ENCODE measurements at places on chromosomes 2 and 18.

DNA sequence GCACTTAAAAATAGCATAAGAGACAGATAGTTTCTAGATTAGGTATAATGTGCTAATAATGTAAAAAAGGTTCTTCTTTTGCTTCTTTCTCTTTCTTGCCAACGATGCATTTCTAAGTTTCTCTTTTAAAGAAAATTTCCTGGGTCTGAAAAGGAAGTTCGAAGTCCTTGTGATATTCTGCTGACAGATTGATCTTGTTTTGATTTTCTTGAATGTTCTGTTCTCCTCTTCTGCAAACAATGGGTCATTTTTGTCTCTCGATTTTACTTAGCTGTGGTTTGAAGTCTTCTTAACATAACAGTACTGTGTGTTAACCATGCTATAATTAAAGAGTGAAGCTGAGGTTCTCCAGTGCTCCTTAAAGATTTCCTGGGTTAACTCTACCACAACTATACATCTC lies 61.1 kb upstream of the ACYP2 start:
- DNase-seq = no peak

DNA sequence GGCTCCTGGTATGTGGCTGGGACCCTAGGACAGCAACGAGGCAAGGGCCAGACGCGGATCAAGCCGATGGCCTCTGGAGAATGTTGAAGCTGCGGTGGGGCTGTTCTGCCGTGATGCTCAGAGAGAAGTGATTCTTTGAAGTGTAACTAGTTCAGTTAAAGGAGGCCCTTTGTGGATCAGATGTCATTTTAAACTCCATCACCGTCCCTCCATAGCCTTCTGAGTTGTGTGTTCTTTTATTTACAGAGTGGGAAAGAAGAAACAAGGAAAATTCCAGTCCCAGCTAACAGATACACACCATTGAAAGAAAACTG lies 403 bp downstream of the PNO1 start:
- no peak for DNase-seq

GRCh38 chr18:9828506-9829396 lies 57.0 kb upstream of the TXNDC2 start:
- no peak for DNase-seq

- no peak for DNase-seq
Measured at GRCh38 chr2:70509565-70509964, 44.1 kb downstream of the TGFA start.

- peak; percentile 39 for DNase-seq
Measured at GRCh38 chr2:241739651-241740050, 5.2 kb downstream of the D2HGDH start.

GRCh38 chr18:1273469-1273868 lies 368.8 kb downstream of the ADCYAP1 start:
- no peak for DNase-seq

DNA sequence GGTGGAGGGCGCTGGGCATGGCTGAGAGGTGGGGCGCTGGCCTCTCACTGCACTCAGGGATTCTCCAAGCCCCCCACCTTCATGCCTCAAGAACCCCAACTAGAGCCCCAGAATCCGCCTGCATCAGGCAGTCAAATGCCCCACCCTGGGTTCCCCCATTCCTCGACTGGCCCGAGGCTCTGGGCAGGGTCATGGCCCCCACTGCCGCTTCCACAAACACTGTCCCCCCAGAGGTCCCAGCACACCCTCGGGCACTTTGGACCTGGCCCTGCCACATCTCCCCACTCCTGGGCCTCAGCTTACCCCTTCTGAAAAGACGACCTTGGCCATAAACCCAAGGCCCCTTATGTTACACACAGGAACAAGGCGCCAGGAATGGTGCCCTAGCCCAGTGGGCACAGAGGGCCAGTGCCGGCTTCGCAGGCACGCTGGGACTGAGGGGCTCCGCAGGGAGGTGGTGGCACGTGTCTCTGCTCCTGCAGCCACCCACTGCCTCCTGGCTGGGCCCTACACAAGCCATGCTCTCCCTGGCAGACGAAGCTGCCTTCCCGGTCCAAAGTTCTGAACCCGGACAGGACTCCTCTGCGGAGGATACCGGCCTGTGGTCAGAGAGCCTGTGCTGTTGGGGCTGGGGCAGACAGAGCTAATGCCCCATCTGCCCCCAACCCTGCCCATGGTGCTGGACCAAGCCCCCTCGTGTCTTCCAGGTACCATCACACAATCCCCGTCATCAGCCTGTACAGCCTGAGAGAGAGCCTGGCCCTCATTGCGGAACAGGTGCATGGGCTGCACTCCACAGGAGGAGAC lies 6.8 kb downstream of the AGXT start:
- no peak for DNase-seq

GRCh38 chr2:16127276-16127940 lies 187.1 kb downstream of the MYCN start:
- no peak for DNase-seq

DNA sequence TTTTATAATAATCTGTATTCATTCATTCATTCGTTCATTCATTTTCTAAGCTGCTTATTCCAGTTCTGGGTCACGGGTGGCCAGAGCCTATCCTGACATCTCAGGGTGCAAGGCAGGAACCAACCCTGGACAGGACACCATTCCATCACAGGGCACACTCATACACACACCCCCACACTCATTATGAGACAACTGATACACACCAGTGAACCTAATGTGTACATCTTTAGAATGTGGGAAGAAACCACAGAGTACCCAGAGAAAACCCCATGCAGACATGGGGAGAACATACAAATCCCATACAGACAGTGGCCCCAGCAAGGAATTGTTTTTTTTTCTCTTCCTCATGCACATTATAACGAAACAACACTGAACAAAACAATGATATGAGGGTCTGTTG lies 54.7 kb downstream of the RTN4 start:
- no peak for DNase-seq

DNA sequence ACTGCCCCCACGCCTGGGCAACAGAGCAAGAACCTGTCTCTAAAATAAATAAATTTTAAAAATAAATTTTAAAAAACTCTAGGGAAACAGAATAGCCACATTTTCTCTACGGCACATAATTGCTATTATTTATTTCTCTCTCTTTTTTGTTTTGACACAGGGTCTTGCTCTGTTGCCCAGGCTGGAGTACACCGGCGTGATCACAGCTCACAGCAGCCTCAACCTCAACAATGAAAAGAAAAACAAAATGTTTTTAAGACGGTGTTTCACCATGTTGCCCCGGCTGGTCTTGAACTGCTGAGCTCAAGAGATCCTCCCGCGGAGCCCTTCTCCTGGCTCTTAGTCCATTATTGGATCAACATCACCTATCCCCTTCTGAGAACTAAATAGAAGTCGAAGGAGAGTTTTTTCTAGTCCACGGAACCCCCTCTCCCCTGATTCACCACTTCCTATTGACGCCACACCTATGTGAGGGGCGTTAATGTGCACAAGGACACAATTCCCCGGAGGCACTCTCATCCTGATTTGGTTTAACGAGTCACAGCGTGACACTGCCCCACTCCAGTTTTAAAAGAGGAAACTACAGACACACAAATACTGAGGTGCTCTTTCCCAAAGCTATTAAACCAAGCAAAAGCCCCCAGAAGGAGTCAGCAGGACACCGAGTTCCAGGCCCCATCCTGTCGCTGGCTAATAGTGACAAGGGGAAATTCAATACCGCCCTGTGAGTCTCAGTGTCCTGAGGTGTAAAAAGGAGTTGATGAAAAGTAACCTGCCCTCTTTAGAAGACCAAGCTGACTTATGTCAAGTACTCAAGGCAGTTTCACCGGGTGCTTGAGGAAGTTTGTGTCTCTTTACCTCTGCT lies 1.1 kb downstream of the NPC1 start:
- DNase-seq = no peak

DNA sequence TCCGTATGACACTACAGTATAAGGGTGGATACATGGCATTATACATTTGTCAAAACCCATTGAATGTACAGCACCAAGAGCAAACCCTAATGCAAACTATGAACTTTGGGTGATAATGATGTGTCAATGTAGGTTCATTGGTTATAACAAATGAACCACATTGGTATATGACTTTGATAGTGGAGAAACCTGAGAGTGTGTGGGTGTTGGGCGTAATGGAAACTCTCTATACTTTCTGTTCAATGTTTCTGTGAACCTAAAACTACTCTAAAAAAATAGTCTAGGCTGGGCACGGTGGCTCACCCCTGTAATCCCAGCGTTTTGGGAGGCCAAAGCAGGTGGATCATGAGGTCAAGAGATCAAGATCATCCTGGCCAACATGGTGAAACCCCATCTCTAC lies 6.5 kb upstream of the ACTG2 start:
- peak; percentile 2 for DNase-seq
